ENCODE measurements at places on chromosomes 16 and 17. TPM values are rescaled to one million over a fixed set of nuclear protein-coding genes. Genes with fewer than 3 reads are reported as not detected.

Gene SUMO2
- total RNA-seq, result 361 TPM

- H3K27me3 ChIP-seq, result peaks cover 17% of the 10 kb centered on the region
- H3K27ac ChIP-seq, result peak overlapping the region; percentile 69
- peaks cover 52% of the 10 kb centered on the region for H3K4me1 ChIP-seq
- peak overlapping the region; percentile 52 for H3K4me3 ChIP-seq
- DNase-seq, result peak; percentile 26
These were observed 37.9 kb downstream of the LYRM1 start for GRCh38 chr16:20938426-20938825.

DNA sequence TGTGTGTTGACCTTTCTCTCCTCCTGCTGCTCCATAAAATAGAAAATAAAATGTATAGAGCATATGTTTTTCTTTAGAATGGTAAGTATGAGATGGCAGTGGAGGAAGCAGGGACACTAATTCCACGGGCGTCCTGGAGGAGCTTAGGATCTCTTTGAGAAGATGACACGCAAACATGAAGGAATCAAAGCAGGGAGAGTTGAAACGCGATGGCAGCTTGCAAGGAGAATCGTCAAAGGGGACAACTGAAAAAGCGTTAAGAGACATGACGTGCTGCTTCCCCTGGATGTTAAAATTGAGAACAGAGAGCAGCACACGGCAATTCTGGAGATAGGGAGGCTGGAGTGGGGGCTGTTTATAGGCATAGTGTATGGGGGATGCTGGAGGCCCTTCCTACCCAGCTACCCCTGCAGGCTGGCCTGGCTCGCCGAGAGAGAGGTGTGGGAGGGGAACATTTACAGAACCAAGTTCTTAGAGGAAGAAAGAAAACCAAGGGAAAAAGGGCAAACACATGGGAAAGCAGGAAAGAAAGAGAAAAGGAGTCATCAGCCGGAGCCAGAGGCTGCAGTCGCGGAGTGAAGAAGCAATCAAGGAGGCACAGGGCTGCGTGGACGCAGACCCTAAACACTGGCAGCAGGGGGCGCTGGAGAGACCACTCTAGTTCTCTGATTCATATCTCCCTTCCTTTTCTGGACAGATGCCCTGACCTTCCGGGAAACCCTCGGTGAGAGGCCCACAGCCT, 55.8 kb downstream of the MYH13 start:
- peaks cover 14% of the 10 kb centered on the region for H3K27me3 ChIP-seq
- no peaks in the 10 kb centered on the region for H3K36me3 ChIP-seq
- H3K4me1 ChIP-seq, result peaks cover 20% of the 10 kb centered on the region
- no peak overlapping the region for H3K4me3 ChIP-seq

GRCh38 chr16:9372934-9373890, 281.8 kb downstream of the HAPSTR1 start:
- H3K27me3 ChIP-seq, result no peaks in the 10 kb centered on the region
- H3K27ac ChIP-seq, result no peak overlapping the region
- H3K36me3 ChIP-seq, result no peaks in the 10 kb centered on the region
- H3K4me3 ChIP-seq, result no peak overlapping the region

DNA sequence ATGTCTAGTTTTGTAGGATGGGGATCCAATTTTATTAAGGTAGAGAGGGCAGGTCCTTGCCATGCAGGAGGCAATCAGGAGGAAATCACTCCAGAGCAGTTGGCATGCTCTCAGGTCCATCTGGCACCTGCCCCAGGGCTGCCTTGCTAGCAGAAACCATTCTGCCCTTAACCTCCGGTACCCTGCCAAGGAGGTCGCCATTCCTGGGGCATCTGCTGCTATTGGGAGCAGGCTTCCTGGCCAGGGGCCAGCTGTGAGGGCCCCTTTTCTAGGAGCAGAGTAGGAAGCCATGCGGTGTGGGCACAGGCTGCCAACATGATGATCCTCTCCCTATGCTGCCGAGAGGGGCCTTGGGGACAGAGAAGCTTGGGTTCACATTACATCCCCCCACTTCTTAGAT, 47.6 kb upstream of the MGAT5B start:
- no peaks in the 10 kb centered on the region for H3K36me3 ChIP-seq
- peaks cover 7% of the 10 kb centered on the region for H3K4me1 ChIP-seq
- H3K27me3 ChIP-seq, result no peaks in the 10 kb centered on the region
- H3K27ac ChIP-seq, result no peak overlapping the region

- H3K27me3 ChIP-seq, result no peaks in the 10 kb centered on the region
- DNase-seq, result no peak
- H3K27ac ChIP-seq, result no peak overlapping the region
- H3K36me3 ChIP-seq, result no peaks in the 10 kb centered on the region
- peaks cover 6% of the 10 kb centered on the region for H3K4me1 ChIP-seq
These were observed 48.9 kb downstream of the SNX29 start for GRCh38 chr16:12025472-12025871.

All from activated T-cell treated with anti-CD3 and anti-CD28 coated beads, Interleukin-2, amount 50 U/mL, for 72 hours (primary cell).